Vagina (tissue), 2 donors: ENCODE measurements at places on chromosomes 6 and 20.

DNA sequence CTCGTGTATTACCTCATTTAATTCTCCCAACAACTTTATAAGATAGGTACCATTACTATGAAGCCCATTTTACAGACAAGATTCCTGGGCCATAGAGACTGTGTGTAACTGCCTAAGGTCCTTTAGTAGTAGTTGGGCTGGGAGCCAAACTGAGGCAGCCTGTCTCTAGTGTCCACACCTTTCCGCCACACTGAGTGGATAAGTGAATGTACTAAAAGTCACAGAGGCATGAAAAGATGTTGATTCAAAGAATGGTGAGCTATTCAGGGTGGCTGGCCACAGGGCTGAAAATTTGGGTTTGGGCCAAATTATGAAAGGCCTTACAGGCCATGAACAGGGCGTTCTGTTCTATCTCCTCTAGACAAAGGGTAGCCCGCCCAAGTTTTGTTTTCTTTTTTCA, 11.0 kb downstream of the CD24 start:
- DNase-seq = no peak

DNA sequence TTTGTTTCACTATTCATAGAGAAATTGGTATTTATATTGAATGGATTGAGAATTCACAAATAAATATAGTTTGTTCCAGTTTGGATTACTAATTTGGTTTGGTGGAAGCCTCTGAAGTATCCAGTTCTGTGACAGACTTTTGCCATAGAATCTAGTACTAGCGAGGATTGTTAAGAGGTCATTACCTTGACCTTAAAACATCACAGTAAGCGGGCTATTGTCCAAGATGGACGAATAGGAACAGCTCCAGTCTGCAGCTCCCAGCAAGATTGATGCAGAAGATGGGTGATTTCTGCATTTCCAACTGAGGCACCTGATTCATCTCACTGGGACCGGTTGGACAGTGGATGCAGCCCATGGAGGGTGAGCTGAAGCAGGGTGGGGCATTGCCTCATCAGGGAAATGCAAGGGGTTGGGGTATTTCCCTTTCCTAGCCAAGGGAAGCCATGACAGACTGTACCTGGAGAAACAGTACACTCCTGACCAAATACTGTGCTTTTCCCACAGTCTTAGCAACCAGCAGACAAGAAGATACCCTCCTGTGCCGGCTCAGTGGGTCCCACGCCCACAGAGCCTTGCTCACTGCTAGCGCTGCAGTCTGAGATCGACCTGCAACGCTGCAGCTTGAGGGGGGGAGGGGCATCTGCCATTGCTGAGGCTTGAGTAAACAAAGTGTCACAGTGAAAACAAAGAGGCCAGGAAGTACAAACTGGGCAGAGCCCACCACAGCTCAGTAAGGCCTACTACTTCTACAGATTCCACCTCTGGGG, 66.4 kb upstream of the NEDD9 start:
- no peak for DNase-seq

DNA sequence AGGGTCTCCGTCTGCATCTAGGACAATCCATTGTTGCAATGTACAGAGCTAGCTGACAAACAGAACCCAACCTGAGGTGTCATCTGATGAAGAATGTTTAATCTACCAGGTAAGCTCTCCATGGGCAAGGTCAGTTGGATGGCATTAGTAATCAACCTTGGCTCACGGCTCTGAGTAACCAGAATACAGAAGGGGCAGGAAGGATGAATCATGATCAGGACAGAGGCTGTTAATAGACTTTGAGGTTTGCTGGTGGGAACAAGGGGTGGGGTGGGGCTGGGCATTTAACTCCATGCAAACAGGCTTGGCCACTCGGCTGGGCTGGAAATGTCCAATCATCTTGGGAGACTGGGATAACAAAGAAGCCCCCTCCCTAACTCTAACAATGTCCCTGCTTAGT, 77.1 kb upstream of the MRPS10 start:
- DNase-seq = no peak

DNA sequence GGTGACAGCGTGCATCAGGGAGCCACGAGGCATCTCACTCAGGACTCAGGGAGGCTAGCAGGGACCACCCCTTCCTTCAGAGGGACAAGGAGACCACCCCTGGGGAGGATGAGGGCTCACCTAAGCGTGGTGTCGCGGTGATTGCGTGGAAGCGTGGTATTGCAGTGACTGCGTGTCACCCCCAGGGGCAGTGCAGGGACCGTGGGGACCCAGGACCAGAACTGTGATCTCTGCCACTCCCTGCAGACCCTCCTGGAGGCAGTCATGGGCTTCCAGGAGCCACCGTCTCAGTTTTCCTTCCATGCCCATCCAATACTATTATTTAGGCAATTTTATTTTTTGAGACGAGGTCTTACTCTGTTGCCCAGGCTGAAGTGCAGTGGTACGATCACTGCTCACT, 147.1 kb downstream of the TAF4 start:
- no peak for DNase-seq

- DNase-seq = no peak
Observed at GRCh38 chr6:155404937-155405336, 50.7 kb downstream of the NOX3 start.

DNA sequence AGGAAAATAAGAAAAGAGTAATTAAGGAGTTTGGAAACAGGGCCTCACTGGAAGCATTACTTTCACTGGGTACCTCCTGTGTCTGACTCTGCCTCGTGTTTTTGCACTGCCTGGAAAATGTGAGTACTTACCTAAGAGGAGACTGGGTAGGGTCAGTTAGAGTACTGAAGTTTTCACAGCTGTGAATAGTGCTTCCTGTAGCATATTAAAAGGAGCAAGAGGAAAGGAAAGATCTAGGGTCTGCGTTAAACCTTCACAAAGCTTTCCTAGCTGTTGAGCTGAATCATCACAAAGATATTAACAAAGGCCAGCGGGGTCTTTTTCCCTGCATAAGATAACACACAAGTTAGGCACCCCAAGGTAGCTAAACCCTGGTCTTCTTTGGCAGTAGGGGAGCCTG, 82.3 kb downstream of the MLIP start:
- no peak for DNase-seq

DNA sequence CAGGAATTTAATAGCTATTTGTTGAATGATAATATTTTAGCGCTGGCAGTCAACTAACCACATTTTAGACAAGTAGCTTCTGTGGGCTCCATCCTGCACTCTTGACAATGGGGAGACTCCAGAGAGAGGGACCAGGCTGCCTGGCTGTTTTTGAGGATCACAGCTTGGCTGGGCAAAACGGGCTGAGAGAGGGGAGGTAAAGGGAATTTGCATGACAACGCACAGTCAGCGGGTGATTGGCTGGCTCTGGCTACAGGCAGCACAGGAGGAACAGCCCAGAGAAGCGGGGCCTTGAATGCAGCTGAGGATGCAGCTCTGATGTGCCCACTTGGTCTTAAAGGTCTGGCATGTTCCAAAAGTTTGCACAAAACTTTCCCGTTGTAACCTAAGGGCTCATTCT, 41.2 kb downstream of the LRFN2 start:
- DNase-seq = no peak

DNA sequence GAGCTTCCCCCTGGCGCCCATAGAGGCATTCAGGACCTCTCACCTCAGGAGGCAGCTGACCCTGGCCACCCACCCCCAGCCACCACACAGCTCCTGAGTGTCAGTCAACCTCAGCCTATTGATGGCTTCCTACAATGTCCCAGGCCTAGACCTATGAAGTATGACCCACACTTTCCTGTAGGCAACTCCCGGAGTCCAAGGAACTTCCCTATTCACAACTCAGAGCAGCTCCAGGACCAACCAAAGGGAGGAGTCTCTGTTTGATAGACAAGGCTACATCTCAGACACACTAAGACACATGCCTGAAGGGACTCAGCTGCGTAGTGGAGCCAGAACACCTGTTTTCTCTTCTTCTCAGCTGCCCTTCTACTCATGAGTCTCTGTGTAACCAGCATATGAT, 169.1 kb downstream of the MAFB start:
- no peak for DNase-seq

- no peak for DNase-seq
Observed at GRCh38 chr6:15682965-15683822, 20.4 kb upstream of the DTNBP1 start.

DNA sequence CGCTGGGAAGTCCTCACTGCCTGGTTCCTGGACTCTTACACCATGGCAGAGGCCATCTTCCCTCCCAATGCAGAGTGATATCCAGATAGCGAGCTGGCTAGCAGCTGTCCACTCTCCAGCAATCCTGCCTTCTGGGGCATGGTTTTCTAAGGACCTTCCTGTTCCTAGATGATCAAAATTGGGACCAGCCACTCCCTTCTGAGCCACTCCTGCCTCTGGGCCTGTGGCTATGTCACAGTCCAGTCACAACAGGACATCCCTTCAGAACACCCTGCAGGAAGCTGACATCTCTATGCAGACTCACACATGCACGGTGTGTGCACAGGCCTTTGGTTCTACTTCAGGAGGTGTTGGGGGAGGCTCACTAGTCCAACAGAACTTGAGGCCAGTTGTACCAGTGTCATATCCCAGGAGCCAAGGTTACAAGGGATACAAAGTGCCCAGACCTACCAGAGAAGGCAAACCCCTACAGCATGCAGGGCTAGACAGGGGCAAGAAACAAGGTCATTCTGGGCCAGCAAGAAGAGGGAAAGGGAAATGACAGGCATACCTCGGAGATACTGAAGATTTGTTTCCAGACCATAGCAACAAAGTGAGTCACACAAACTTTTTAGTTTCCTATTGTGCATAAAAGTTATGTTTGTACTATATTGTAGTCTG, 2.7 kb upstream of the MCCD1 start:
- DNase-seq = no peak

DNA sequence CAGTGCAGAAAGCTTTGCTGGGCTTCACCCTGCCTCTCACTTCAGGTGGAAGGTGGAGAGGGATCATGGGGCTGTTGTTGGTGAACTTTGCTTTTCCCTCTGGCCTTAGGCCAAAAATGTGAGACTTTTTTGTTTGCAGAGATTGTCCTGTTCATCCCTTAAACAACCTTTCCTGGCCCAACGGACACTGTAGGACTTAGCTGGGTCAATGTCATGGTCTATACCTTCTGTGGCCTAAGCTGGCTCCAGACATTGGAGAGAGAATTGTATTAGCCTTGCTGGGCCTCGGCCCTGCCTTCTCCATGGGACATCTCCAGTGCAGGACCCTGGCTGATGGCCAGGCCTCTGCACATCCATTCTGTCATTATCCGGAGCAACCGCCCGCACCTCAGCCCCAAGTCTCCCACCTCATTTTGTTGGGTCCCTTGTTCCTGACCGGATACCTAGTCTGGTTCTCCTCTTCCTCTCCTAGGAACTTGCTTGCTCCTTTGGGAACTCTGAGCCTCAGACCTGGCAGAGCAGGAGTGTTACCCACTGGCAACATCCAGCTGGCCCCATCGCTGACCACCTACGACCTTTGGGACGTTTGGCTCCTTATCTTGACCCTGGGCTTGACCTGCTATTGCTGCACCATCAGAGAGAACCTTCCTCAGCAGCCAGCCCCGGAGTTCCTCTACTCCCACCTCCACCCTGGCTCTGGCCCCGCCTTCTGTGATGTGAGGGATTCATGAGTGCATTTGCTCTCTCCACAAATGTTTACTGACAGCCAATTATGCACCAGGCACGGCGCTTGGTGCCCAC, 128.2 kb downstream of the BANF2 start:
- DNase-seq = no peak

GRCh38 chr6:98833057-98833306, 1.4 kb upstream of the POU3F2 start:
- no peak for DNase-seq

DNA sequence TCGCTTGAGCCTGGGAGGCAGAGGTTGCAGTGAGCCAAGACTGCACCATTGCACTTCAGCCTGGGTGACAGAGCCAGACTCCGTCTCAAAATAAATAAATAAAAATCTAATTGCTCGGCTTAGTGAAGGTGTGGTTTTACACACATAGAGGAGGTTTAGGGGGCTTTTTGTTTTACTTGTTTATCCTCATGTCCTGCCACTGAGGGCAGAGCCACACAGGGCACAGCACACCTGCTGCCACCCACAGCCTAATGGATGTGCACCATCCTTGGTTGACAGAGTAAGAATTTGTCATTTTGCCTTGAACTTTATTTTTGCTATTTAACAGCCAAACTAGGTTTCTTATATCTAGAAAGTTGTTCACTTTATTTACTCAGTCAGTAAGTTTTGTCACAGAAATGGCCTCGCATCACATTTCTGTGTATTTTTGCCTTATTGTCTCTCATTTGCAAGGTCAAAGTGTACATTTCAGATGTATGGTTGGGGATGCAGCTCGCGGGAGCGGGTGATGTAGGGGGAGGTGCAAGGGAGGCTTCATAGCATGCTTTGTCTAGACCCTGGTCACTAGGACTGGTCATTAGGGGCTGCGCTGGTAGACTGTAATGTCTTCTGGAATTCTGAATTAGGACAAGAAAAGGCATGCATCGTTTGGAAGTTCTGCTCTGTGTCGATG, 67.8 kb upstream of the NAA20 start:
- no peak for DNase-seq

- DNase-seq = no peak
Observed at GRCh38 chr6:167450626-167451025, 125.7 kb downstream of the TTLL2 start.

DNA sequence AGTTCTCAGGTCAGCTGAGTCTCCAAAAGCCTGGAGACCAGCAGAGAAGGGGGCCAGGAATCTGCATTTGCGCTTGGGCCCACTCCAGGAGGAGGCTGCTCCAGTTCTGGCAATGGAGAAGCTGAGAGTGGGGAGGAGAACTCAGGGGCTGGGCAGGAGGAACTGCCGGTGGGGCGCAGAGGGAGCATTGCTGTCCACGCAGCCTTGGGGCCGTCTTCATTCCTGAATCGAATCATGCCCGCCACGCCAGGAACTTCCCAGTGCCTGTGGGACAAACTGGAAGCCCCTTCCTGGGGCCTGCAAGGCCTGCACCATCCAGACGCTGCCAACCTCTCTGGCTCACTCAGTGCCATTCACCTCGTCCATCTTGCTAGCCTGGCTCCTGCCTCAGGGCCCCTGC, 16.9 kb downstream of the RAB44 start:
- DNase-seq = no peak

DNA sequence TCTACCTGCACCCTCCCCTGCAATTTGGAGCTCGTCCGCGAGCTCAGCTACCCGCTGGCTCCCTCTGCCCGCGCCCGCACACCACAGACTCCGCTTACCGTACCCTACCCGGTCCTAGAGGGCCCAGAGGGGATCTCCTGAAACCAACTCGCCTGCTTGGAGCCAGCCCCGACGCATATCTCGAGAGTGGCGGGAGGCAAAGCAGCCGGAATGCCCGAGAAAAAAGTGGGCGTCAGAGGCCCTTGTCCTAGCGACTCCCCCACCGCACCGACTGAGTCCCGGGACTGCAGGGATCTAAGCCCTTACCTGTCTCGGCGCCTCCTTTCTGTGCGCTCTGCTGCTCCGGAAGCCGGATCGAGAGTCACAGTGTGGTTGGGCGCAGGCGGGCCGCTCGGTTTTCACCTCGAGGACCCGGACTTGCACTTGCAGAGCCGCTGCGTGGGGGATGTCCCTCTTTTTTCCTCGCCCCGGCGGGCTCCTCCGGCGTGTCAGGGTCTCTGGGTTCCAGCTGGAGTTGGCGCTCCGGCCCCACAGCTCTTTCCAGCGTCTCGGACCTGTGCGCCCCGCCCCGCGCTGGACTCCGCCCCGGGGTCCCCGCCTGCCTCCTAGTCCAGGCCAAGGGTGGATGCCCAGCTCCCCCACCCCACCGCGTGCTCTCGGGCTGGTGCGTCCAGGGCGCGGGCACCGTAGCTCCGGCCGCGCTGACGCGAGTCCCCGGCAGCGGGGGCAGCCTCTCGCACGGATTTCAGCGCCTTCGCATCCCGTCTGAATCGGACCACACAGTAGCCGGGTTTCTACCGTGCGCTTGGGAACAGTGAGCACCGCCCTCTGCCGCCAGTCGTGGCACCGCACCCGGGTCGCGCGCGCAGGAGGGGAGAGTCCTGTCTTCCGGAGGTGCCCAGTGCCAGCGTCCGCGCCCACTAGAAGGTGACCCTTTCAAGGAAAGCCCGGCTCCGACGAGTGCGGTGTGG, at the start of gene PROKR2:
Gene PROKR2 (minus strand): TSS at position 767 of the 971 bp plus-strand sequence. CDS start 2,585 bp downstream, outside the sequence.
- DNase-seq = no peak
